Fibroblast of lung (primary cell): ENCODE measurements at places on chromosomes 16 and 17.

- peaks cover 25% of the 10 kb centered on the region for H3K27me3 ChIP-seq
- no peaks in the 10 kb centered on the region for H3K36me3 ChIP-seq
- no peak for DNase-seq
- H3K27ac ChIP-seq, result no peak overlapping the region
- H3K4me1 ChIP-seq, result peaks cover 13% of the 10 kb centered on the region
- H3K4me3 ChIP-seq, result no peak overlapping the region
These were observed 1.9 kb upstream of the FGF11 start for GRCh38 chr17:7437369-7437863.

DNA sequence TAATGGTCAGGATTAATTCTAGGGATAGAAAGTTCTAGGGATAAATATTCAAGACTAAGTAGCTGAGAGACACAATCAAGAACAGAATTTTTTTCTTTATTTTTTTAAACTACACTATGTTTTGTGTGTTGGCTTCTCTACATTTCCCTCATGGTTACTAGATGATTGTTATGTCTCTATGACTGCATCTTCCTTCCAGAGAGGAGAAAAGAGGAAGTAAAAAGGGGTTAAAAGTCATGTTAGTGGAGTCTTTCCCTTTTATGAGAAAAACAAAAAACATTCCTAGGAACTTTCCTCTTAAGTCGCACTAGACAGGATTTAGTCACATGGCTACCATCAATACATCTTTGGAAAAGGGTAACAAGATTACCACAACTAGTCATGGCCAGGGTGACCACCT lies 375.0 kb downstream of the KCNJ2 start:
- no peak overlapping the region for H3K4me3 ChIP-seq
- no peak overlapping the region for H3K27ac ChIP-seq
- H3K4me1 ChIP-seq, result no peaks in the 10 kb centered on the region
- H3K27me3 ChIP-seq, result no peaks in the 10 kb centered on the region
- DNase-seq, result no peak

- no peaks in the 10 kb centered on the region for H3K36me3 ChIP-seq
- H3K27ac ChIP-seq, result no peak overlapping the region
- DNase-seq, result no peak
- no peaks in the 10 kb centered on the region for H3K4me1 ChIP-seq
- H3K27me3 ChIP-seq, result no peaks in the 10 kb centered on the region
These were observed 30.7 kb upstream of the TBX2 start for GRCh38 chr17:61368832-61369450.

DNA sequence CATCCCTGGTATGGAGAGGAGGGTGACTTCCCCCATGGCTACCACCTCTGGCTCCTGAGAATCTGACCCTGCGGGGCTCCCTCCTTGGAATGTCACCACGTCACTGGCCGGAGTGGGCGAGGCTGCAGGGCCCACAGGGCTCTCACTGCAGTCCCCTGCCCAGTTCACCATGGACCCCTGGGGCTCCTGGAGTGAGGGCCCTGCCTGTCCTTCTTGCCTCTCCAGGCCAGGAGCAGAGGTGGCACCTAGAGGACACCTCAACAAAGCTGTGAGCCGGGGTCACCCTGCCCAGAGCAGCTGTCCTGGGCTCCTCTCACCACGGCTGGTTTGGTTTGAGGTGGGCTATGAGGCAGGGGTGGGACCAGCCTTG lies 67.8 kb upstream of the GNG13 start:
- DNase-seq, result no peak
- no peaks in the 10 kb centered on the region for H3K27me3 ChIP-seq
- H3K4me1 ChIP-seq, result no peaks in the 10 kb centered on the region
- H3K36me3 ChIP-seq, result no peaks in the 10 kb centered on the region
- H3K27ac ChIP-seq, result no peak overlapping the region

DNA sequence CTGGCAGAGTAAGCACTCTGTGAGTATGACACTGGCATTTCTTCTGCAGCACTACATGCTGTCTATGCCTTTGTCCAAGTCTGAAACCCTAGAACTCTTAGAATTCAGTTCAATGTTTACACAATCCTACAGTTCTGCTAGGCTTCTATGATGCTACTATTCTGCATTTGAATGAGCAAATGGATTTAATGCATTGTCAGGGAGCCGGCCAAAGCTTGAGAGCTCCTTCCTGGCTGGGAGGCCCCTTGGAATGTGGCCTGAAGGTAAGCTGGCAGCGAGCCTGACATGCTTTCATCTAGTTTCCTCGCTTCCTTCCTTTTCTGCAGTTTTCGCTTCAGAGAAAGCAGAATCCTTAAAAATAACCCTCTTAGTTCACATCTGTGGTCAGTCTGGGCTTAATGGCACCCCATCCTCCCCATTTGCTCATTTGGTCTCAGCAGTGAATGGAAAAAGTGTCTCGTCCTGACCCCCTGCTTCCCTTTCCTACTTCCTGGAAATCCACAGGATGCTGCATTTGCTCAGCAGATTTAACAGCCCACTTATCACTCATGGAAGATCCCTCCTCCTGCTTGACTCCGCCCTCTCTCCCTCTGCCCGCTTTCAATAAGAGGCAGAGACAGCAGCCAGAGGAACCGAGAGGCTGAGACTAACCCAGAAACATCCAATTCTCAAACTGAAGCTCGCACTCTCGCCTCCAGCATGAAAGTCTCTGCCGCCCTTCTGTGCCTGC lies at the start of gene CCL2:
CCL2 (plus strand) TSS at position 635 of the 730 bp plus-strand sequence; CDS start at position 700, 65 bp downstream.
- peak within 1 kb of the TSS; percentile 66 for H3K4me3 ChIP-seq
- no peaks in the 10 kb centered on the region for H3K27me3 ChIP-seq
- H3K4me1 ChIP-seq, result peaks cover 34% of the 10 kb centered on the region
- H3K36me3 ChIP-seq, result no peaks in the 10 kb centered on the region
- H3K27ac ChIP-seq, result peak within 1 kb of the TSS; percentile 65

GRCh38 chr16:21590287-21590686 lies 9.1 kb upstream of the METTL9 start:
- no peak overlapping the region for H3K4me3 ChIP-seq
- H3K27ac ChIP-seq, result no peak overlapping the region
- H3K36me3 ChIP-seq, result no peaks in the 10 kb centered on the region
- no peaks in the 10 kb centered on the region for H3K4me1 ChIP-seq

GRCh38 chr16:23867566-23867965 lies 31.8 kb downstream of the PRKCB start:
- no peak for DNase-seq
- no peak overlapping the region for H3K27ac ChIP-seq
- H3K4me1 ChIP-seq, result no peaks in the 10 kb centered on the region

DNA sequence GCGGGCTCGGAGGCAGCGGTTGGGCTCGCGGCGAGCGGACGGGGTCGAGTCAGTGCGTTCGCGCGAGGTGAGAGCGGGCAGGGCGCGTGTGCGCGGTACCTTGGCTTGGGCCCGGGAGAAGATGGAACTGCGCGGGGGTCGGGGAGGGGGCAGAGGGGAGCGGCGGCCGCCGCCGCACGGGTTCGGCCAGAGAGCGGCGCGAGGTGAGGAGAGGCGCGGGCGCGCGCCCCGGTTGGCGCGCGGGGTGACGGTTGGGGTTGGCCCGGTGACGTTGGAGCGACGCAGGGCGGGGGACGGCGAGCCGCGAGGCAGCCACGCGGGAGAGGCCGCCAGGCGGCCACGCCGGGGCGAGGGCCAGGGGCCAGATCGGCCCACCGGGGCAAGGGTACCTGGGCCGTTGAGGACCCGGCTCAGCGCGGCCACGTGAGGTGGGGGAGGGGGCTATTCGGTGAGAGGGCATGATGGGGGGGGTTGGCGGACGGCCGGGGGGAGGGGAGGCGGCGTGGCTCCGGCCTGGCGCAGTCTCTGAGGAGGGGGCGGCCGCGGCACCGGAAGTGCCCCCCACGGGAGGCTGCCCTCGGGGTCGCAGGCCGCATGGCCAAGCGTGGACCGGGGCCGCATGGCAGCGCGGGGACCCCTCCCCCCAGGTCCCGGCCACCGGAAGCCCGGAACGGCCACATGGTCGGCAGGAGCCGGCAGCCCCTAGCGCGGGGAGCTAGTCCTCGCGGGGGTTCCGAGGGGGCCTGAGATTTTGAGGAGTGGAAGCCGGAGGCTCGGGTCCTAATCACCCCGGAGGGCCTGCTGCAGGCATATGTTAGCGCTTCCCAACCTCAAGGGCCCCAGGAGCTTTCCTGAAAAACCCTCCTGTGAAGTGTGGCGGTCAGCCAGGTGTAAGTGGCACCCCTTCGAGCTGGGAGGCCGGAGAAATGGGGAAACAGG lies 527 bp downstream of the EIF5A start:
- no peaks in the 10 kb centered on the region for H3K27me3 ChIP-seq
- DNase-seq, result peak; percentile 41
- peak overlapping the region; percentile 95 for H3K4me3 ChIP-seq
- peaks cover 20% of the 10 kb centered on the region for H3K36me3 ChIP-seq
- H3K27ac ChIP-seq, result peak overlapping the region; percentile 95
- no peaks in the 10 kb centered on the region for H3K4me1 ChIP-seq
